ENCODE measurements at places on chromosomes 12 and 14.
A peak's percentile ranks its signal among the peaks of the same experiment; 100 is the strongest.

DNA sequence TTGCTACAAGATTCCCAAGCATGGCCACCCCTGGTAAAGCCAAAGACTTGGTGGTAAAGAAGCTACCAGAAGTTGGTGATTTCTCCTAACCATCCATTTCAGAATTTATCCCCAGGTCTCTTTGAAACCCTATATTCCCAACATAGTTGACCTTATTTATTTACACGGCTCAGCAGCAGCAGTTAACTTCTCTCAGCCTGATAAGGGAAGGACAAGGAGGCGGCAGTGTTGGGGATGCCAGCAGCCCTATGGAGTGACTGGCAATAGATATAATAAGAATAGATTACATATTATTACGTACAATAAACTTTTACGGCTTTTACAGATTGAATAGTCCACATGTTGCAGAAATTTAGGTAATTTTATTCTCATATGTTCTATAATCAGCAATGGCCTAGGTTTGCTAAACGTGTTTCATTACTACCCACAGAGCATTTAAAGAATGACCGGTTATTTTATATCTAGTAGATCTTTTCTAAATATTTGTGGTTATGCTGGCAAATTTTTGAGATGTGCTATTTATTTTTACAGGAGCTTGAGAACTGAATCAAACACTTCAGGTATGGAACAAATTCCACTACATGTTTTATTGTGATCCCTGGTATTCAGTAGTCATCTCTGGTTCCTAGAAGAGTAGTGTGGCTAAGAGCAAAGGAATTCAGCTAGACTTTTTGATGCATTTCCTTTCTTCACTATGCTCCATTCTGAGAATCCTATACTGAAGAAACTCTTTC, 19.8 kb upstream of the PALS1 start:
- no peak for DNase-seq

GRCh38 chr12:49108958-49109404, 1.7 kb downstream of the LMBR1L start:
- peak; percentile 32 for DNase-seq

DNA sequence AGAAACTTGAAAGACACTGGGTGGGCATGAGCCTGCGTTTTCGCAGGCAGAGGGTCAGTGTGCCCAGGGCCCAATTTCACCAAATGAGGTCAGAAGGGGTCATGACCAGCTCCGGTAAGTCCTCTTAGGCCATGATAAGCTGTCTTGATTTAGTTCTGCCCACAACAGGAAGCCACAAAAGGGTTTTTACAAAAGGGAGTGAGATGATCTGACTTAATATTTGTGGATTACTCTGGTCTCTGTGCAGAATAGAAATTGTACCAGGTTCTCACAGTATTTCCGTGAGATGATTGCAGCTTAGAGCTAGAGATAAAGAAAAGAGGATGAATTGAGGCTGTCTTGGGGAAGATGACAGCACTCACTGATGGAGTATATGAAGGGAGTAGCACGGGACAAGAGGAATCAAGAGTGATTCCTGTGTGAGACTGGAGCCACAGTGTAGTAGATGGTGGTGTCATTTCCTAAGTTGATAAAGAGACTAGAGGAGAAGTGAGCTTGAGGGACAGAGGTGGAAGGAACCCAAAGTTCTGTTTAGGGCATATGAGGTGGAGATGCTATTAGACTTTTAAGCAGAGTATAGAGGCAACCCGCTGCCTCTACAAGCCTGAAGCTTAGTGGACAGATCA, 288.3 kb upstream of the AMIGO2 start:
- DNase-seq = no peak

DNA sequence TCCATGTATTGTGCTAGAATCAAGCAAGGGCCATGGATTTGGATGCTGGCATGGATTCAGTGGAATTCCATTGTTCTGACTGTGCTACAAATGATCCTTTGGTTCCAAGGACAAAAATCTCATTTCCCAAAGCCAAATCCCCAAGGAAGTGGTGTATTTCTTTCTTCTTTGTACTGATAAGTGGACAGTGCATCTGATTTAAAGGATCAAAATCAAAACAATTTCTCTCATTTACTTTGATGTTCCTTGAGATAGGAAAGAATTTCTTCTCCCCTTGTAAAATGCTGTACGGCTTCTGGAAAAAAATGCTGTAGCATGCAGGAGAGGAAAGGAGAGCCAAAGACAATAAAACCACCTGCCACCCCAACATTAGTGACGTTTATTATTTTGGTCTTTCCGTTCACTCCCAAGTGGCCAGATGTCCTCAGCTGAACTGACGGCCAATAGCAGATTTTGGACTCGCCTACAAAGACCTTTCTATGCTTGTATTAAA, 185.7 kb downstream of the PRKD1 start:
- no peak for DNase-seq

DNA sequence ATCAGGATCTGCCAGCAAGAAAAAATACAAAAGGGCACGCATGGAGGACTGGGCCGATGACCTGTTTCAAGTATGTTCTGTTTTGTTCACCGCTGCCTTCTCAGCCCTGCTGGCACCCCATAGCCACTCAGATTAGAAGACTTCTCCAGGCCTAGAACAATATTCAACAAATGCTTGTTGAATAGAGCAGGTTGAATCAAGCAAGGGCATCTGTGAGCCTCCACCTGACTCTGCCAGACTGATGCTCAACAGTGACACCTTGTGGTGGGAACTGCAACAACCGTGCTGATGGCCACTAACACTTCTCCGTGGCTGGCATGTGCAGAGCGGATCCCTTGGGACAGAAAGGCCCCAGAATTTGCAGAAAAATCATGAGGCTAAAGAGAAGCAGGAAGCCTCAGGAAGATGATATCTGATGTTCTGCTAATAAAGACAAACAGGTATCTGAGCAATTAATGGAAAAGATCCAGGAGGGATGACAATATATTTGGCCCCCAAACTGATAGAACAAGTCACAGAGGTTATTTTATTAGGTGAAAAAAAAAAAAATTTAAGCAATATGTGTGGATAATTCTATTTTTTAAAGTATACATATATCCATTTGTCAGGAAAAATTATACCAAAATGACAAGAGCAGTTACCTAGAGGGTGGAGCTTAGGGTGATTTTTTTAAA, 114.3 kb downstream of the KSR2 start:
- DNase-seq = no peak

DNA sequence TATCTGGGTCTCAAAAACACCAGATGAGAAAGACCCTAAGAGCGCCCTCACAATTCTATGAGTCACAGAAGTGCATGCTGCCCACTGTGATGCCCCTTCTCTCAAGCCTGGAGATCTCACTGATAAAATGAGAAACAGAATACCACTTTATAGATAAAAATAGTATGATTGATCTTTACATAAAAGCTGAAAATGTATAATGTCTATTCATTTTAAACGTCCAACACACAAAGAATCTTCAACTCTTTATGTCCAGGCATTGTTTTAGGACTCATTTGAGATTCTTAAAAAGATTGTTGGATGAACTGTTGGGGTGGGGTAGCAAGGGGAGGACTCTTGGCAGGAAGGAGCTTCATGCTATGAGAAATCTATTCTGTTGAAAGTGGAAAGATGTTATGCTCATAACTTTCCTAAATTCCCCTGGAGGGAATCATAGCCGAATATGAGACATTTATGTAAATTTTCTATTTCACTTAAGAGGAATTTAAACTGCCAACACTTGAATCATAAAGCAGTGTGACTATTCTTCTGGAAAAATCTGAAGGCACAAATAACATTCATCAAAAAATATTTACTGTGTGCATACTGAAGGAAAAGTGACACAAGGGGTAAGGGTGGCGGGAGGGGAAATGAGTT, 174.6 kb downstream of the STXBP6 start:
- no peak for DNase-seq

DNA sequence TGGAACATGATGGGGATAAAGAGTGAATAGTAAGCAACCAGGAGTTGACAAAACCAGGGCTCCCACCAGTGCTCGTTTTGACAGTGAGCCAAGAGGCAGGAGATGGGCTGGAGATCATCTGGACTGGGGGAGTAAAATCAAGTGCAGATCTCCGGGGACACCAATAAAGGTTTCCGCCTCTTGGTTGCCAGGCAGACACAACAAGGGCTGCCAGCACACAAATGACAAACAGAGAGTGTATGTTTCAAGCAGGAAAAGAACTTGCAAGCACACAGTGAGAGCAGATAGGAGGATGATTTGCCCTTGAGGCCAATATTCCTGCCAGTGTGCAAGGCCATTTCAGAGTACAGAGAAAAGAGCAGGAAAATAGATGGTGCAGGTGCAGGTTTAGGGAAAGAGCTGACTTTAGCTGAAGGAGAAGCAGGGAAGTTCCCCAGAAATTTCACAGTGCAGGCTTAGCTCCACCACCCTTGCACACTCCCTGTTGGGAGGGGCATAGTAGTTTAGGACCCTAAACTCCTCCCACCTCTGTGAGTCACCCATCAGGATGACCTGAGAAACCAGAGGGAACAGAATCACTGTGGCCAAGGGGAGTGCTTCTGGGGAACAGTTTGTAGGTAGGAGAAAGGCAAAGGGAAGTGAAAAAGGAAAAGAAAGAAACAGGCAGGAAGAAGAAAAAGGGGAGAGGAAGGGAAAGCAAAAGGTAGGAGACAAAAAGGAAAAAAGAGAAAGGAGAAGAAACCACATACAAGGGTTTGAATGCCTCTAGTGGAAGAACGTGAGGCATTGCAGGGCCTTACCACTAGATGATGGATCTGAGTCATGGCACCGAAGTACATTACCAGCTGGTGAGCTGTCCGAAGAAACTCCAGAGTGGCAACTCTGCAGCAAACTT, 404.4 kb downstream of the SLC6A15 start:
- no peak for DNase-seq

GRCh38 chr12:109581856-109582255, 8.3 kb downstream of the MVK start:
- DNase-seq = no peak

- DNase-seq = peak; percentile 0
Observed at GRCh38 chr12:123897221-123897620, 75.4 kb downstream of the CCDC92 start.

DNA sequence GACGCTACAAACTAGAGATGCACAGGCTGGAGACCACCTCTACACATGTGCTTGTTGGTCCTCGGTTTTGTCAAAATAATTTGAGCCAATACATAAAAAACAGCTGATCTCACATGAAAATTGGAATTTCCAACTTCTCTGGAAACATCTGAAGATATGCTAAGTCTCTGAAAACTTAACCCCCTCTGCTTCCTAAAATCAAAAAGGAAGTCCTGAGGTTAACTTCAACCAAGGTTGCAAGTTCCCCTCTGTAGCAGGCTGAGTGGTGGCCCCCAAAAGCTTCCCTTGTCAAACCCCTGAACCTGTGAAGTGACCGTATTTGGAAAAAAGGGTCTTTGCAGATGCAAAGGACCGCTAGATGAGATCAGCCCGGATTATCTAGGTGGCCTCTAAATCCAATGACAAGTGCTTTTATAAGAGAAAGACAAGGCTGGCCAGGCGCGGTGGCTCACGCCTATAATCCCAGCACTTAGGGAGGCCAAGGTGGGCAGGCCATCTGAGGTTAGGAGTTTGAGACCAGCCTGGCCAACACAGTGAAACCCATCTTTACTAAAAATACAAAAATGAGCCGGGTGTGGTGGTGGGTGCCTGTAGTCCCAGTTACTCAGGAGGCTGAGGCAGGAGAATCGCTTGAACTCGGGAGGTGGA, 32.0 kb upstream of the VPS37B start:
- no peak for DNase-seq

- no peak for DNase-seq
Observed at GRCh38 chr14:23571701-23572523, 4.3 kb upstream of the AP1G2 start.

DNA sequence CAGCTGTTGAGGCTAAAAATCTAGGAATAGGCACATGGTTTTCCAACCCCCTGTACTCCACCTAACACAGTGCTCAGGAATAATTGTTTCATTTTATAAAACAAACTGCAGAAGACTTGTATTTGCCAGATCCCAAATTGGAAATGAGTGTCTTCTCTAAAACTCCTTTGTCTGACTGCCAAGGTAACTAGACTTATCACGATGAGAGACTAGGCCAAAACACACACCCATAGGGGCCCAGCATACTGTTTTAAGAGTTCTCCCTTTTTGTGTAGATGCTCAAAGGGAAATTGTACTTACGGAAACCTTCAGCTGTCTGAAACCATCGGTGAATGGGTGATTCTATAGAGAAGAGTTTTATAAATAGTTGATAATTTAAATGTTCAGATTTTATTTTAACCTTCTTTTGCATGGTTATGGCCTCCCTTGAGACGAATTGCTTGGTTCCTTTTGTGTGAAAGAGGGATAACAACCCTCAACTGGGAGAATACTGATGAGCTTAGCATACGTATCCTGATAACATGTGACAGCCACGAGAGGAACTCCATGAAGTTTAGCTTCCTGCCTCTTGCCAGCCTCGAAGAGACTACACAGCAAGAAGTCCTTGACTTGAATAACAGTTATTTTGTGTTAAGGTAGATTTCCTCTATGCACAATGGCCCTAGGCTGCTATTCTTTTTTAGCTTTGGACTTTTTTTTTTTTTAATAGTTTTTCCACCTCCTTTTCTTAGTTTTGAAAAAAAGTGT, 103.3 kb downstream of the PELI2 start:
- no peak for DNase-seq

- no peak for DNase-seq
Observed at GRCh38 chr12:8779281-8779680, 43.1 kb upstream of the A2ML1 start.

- no peak for DNase-seq
Observed at GRCh38 chr12:58425481-58426392, 484.4 kb downstream of the ATP23 start.

DNA sequence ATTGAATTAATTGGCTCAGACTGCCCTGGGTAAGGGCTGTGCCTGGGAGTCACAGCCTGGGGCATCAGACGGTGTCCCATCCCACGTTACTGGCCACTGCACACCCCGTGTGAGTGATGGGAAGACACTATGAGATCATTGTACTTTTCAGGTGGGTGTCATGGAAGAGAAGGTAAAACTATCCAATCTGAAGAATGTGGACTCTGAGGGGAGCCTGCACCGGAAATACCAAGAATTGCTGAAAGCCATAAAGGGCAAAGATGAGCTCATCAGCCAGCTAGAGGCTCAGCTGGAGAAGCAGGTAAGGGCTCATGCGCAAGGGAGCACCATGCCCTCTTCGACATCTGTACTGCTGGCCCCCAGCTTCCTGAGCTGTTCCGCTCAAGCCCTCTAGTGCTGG, 24.0 kb downstream of the PLEKHH1 start:
- no peak for DNase-seq

DNA sequence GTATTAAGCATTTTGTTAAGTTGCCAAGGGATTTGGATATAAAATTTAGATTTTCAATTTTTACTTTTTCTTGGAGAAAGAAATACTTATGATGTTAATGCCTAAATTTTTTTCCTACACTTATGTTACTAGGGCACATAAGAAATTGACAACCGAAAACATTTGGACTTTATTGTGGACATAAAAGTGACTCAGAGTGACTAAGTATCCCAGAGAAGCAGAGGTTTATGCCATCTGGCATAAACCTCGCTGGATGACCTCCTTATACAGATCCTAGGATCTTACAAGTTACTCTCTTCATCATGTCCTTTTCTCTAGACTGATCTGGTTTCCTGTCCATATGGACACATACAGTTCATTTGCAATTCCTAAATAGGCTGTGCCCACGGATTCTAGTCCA, 89.8 kb downstream of the RERG start:
- no peak for DNase-seq

DNA sequence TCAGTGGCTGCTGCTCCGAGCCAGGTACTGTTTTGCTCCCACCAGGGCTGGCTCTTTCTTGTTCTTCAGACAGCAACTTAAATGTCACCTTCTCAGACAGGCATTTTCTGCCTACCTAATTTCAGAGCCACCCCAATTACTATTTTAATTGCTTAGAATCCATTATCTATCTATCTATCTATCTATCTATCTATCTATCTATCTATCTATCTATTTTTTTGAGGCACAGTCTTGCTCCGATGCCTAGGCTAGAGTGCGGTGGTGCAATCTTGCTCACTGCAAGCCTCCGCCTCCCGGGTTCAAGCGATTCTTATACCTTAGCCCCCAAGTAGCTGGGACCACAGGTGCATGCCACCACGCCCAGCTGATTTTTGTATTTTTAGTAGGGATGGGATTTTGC, 58.5 kb downstream of the SPPL3 start:
- DNase-seq = no peak
